ENCODE measurements at places on chromosomes 13 and 19.
A peak's percentile ranks its signal among the peaks of the same experiment; 100 is the strongest.

- DNase-seq, result no peak
These were observed 536.0 kb downstream of the KLF12 start for GRCh38 chr13:73598020-73598712.

DNA sequence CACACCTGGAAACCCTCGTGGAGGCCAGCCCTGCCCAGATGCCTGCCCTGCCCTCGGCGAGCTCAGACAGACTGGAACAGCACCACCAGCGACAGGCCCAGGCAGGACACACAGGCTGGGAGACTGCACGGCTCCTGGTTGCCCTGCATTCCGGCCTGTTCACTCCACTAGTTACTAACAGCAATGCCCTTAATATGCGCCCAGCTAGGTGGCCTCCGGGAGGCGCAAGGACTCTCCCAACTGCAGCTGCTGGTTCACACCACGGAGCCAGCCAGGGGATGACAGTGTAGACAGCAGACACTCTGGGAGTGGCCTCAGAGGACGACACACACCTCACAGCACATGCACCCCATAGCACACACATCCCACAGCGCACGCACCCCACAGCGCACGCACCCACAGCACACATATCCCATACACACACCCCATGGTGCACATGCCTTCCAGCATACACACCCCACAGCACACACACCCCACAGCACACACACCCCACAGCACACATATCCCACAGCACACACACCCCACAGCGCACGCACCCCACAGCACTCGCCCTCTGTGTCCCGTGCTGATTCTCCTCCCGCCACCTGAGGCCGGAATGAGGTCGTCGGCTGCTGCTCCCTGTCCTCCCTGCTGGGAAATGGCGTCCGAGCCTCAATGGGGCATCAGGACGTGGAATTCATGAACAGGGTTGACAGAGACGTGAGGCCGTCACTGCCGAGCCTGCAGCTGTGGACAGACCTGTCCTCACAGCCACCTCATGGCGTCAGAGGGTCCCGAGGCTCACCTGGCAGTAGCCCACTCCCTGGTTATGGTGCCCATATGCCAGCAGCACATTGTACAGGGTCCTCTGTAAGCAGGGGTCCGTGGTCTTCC lies 13.6 kb downstream of the GRTP1 start:
- DNase-seq, result no peak

DNA sequence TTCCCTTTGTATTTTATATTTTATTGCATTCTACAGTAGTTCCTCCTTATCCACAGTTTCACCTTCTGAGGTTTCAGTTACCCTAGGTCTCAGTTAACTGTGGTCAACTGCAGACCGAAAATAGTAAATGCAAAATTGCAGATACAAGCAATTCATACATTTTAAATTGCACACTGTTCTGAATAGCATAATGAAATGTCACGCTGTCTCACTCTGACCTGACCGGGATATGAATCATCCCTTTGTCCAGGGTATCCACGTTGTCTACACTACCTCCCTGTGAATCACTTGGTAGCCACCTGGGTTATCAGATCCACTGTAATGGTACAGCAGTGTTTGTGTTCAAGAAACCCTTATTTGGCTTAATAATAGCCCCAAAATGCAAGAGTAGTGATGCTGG lies 325.0 kb downstream of the DNAJC15 start:
- DNase-seq, result no peak

DNA sequence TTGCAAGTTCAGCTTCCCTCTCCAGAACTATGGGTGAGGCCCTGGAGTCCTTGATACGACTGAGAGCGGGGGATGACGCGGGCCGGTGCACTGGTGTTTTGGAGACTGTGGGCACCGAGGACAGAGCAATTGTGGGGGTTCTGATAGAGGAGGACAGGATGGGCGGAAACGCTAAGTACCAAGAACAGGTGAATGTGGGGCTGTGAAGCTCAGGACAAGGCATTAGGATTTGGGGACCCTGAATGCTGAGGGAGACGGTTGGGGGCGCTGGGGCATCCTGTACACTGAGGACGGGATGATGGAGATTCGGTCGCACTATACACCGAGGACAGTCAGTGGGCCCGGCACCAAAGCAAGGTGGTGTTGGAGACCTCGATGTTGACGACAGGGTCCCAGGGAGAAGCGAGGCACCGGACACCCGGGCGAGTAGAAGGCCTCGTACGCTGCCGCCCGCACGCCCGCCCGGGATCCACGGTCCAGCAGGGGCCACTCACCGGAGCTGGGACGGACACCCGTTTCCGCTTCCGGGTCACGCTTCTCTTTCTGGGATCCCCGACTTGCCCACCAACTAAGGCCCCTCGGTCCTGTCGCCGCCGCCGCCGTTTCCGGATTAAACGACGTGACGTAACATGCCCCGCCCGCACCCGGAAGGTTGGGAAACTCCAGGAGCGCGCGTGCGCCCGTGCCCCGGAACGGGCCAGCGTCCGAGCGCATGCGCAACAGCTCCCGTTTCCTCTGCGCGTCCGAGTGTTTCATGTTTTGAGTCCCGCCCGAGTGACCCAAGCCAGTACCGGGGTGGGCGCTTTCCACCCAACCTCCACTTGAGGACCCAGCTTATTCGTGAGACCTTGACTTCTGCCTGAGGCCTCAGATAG lies at the start of gene CHMP2A:
CHMP2A (minus strand) TSS at position 612 of the 875 bp plus-strand sequence. CDS start 893 bp downstream, outside the sequence.
- DNase-seq, result peak; percentile 91

DNA sequence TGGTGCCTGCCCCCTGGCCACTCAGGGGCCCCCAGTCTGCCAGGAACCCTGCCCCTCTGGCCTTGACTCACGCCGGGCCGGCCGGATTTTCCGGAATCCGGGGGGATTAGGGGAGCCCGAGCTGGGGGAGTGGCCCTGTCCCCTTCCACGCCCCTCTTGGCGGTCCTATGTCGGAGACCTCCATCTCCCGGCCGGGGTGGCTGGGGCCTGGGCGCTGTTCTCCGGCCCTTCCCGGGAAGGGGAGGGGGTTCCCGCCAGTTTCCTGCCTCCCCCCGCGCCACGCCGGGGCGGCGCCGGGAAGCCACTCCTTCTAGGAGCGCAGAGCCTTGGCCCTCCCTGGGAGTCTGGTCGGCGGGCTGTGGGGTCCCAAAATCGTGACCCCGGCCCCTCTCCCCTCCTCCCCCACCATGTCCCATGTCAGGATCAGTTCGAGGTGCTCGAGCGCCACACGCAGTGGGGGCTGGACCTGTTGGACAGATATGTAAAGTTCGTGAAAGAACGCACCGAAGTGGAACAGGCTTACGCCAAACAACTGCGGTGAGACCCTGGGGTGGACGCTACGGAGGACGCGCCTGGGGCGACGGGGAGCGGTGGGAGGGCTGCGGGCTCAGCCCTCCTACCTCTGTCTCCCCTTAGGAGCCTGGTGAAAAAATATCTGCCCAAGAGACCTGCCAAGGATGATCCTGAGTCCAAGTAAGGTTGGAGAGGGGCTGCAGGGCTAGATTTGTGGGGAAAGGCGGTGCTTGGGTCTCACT lies 1.3 kb downstream of the TRIP10 start:
- no peak for DNase-seq

- DNase-seq, result no peak
These were observed 27.4 kb downstream of the NDFIP2 start for GRCh38 chr13:79508224-79508961.

DNA sequence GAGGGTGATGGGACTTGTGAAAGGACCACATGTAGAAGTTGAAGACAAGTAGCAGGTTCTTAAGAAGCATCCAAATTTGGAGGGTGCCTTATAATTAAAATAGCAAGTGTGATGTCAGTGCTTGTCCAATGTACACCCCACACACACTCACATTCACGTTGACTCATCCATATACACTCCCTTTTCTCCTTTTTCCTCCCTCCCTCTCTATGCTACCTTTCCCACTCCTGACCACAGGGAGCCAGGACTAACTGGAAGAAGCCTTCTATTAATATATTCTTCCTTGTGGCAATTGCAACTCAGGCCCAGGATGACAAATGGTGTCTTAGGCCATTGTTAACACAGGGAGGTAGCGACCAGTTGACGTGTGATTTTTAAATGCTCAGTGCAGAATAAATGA lies 16.3 kb upstream of the GPR183 start:
- no peak for DNase-seq

- DNase-seq, result no peak
These were observed 1.5 kb downstream of the FAM124A start for GRCh38 chr13:51223560-51224270.

DNA sequence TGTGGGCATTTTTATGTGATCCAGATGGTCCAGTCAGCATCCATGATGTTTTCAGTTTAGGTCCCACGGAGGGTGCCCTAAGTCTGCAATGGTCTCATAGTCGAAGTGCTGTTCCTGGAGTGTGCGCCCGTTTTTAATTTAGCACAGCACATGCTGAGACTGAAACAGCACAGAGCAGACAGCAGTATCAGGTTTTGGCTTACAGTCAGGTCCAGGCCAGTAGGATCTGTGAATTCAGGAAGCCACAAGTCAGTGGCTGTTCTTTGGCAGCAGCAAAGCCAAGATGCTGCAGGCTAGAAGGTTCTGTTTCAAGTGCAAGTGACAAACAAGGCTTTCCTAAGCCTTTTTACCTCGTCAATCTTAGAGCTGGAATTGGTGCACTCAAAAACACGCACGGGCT lies 18.3 kb downstream of the FBXO27 start:
- no peak for DNase-seq

DNA sequence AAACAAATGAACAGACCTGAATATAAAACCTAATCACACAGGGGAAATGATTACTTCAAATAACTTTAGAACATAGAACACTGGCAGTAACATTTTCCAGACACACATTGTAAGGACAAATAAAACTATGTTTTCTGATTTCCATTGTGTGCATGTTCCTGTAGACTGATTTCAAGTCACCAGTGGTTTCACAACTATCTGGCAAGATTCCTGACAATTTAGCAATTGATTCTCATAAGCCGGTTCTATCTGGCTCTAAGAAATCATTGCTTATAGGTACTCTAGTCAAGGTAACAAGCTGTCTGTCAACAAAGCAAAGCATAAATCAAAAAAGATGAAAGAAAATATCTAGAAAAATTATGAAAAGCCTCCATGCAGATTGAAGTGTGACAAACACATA lies 19.6 kb upstream of the PCCA start:
- DNase-seq, result no peak

GRCh38 chr19:6071875-6072274 lies 38.4 kb downstream of the RFX2 start:
- DNase-seq, result no peak

DNA sequence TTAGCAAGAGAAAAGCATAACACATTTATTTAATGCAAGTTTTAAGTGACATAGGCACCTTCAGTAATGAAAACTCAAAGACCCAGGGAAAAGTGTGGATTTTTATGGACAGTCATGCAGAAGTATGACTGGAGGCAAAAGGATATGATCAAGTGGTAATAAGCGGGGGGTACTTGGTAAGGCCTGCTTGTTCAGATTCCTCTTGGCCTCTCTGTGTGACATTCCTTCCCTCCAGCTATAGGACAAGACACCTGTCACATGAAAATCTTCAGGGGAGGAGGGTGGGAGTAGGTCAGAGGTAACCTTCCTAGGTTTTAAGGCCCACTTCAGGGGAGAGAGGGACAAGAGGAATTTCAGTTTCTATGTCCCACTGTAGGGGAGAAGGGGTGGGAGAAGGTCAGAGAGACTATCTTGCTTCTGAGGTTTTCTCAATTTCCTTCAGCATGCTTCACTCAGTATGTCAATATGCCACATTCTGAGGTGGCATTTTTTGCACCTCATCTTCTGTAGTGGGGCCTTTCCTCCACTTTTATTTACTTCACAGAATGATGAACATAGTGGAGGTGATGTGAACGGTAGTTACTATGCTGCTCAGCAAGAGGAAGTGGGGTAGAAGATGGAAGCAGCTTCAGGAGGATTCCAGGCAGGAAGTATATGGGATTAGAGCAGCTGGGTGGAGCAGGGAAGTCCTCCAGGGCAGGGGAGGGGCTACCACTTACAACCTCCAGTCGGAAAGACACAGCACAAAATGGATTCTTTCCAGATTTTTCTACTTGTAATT lies 73.2 kb upstream of the RFC3 start:
- no peak for DNase-seq

Data from fibroblast of skin of left biceps (primary cell).